ENCODE measurements at places on chromosomes 12 and 14. TPM values are rescaled to one million over a fixed set of nuclear protein-coding genes. Genes with fewer than 3 reads are reported as not detected.

The TRHDE gene
- 20.6 TPM for polyA plus RNA-seq

The AICDA gene
- 0.61 TPM for polyA plus RNA-seq

The SYT10 gene
- polyA plus RNA-seq, result 0.75 TPM

The CLEC1B gene
- 1.4 TPM for polyA plus RNA-seq

The ITGB7 gene
- polyA plus RNA-seq, result 1.4 TPM

The CLEC2D gene
- polyA plus RNA-seq, result 11.3 TPM

The LRTM2 gene
- polyA plus RNA-seq, result 0.33 TPM

The PIP4K2C gene
- polyA plus RNA-seq, result 40.0 TPM

The FOXM1 gene
- 35.1 TPM for polyA plus RNA-seq

The TMTC1 gene
- polyA plus RNA-seq, result 29.1 TPM

The MORN3 gene
- 2.2 TPM for polyA plus RNA-seq

The GLS2 gene
- polyA plus RNA-seq, result 1.6 TPM

The MYRFL gene
- polyA plus RNA-seq, result 3.2 TPM

The STYK1 gene
- 0.80 TPM for polyA plus RNA-seq

The NGB gene
- polyA plus RNA-seq, result not detected

The SLC38A4 gene
- polyA plus RNA-seq, result 29.0 TPM

The INHBC gene
- polyA plus RNA-seq, result 0.25 TPM

The GDF3 gene
- polyA plus RNA-seq, result 0.20 TPM

The SLC5A8 gene
- 51.2 TPM for polyA plus RNA-seq

The ACRBP gene
- 6.8 TPM for polyA plus RNA-seq

The LUM gene
- 48.5 TPM for polyA plus RNA-seq

The KCNJ8 gene
- 22.9 TPM for polyA plus RNA-seq

The ZNF705A gene
- polyA plus RNA-seq, result not detected

The PPP1R1A gene
- 66.5 TPM for polyA plus RNA-seq

The SYNE2 gene
- 171 TPM for polyA plus RNA-seq

The MMP19 gene
- polyA plus RNA-seq, result 1.4 TPM

The HAL gene
- polyA plus RNA-seq, result 1.00 TPM

The RND1 gene
- 2.6 TPM for polyA plus RNA-seq

The SCNN1A gene
- polyA plus RNA-seq, result 91.6 TPM

The SPX gene
- 17.0 TPM for polyA plus RNA-seq

The INSM2 gene
- polyA plus RNA-seq, result not detected

The NID2 gene
- 106 TPM for polyA plus RNA-seq

The NR1H4 gene
- polyA plus RNA-seq, result 15.8 TPM

The ADGRD1 gene
- polyA plus RNA-seq, result 12.8 TPM

The SLC25A47 gene
- polyA plus RNA-seq, result not detected

The SERPINA5 gene
- polyA plus RNA-seq, result 10.1 TPM

The TTC6 gene
- polyA plus RNA-seq, result 0.24 TPM

The NANOG gene
- 0.16 TPM for polyA plus RNA-seq

The FAM186B gene
- 0.98 TPM for polyA plus RNA-seq

The ALG10 gene
- 9.5 TPM for polyA plus RNA-seq

The GPR132 gene
- polyA plus RNA-seq, result 0.26 TPM

The PRR4 gene
- polyA plus RNA-seq, result 5.6 TPM

The LTB4R gene
- 5.6 TPM for polyA plus RNA-seq

The ARHGAP9 gene
- 3.0 TPM for polyA plus RNA-seq

The FGF6 gene
- not detected for polyA plus RNA-seq

The RNASE3 gene
- polyA plus RNA-seq, result 1.5 TPM

The A2M gene
- 219 TPM for polyA plus RNA-seq

The MYBPC1 gene
- 1.0 TPM for polyA plus RNA-seq

The LIN7A gene
- polyA plus RNA-seq, result 19.2 TPM

The ANG gene
- 2.5 TPM for polyA plus RNA-seq

The CYP27B1 gene
- polyA plus RNA-seq, result 1.5 TPM

The KSR2 gene
- polyA plus RNA-seq, result 0.88 TPM

The TMEM119 gene
- polyA plus RNA-seq, result 17.6 TPM

The TAS2R31 gene
- 1.1 TPM for polyA plus RNA-seq

The NKX2-1 gene
- not detected for polyA plus RNA-seq

The BLOC1S1 gene
- 110 TPM for polyA plus RNA-seq

The POTEG gene
- polyA plus RNA-seq, result 0.09 TPM

The TAS2R7 gene
- polyA plus RNA-seq, result not detected

The C12orf54 gene
- polyA plus RNA-seq, result not detected

The TAS2R19 gene
- 1.1 TPM for polyA plus RNA-seq

Measured in renal cortex interstitium (tissue), 15 donors.